ENCODE measurements at places on chromosomes 1 and 21.

DNA sequence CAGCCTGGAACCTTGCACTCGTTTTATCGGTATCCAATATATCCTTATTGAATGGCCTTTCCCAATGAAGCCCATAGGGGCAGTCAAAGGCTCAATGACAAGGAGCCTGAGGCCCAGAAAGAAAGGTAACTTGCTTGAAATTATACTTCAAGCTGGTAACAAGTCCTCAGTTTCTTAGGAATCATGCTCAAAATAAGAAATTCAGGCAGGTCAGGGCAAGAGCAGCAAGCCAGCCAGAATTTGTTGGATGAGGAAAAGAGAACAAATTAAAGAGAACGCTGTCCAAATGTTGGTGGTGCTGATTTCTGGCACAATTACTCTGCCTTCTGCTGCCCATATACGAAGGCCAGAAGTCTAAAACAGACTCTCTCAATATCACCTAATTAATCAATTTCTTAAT is 77.6 kb downstream of the DDX20 start:
- DNase-seq, result no peak

GRCh38 chr1:146032631-146033219 is 11.2 kb upstream of the HJV start:
- peak; percentile 21 for DNase-seq

DNA sequence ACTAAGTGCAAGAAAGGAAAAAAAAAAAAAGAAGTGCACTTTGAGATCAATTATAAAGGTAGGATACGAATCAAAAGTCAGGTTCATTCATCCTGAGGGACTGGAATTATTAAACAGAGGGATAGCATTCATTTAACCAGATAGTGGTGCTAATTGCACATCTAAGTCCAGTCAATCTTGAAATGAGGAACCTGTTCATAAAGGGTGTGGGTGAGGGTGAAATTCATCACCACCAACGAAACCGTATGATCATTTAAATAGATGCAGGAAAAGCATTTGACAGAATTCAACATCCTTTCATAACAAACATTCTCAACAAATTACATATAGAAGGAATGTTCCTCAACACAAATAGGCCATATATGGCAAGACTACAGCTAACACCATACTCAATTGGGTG is 5.6 kb downstream of the CTSS start:
- no peak for DNase-seq

DNA sequence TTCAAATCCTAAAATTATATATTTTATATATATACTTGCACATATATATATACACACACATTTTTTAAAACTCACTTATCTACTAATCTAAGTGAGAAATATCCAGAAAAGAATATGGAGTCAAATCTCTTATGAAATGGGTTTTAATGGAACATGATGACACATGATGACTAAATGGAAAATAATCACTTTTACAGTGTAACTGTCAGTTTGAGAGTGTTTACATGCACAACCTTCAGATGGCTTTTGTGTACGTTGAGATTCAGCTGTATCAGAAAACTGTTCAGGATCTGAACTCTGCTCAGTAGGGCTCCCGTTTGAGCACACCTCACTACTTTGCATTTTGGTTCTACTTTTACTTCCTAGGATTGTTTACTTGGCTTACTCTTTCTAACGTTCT is 189.8 kb downstream of the DNAH14 start:
- DNase-seq, result no peak

GRCh38 chr21:15436031-15436430 is 293.8 kb upstream of the USP25 start:
- peak; percentile 0 for DNase-seq
